ENCODE measurements at places on chromosomes 6 and 20.

DNA sequence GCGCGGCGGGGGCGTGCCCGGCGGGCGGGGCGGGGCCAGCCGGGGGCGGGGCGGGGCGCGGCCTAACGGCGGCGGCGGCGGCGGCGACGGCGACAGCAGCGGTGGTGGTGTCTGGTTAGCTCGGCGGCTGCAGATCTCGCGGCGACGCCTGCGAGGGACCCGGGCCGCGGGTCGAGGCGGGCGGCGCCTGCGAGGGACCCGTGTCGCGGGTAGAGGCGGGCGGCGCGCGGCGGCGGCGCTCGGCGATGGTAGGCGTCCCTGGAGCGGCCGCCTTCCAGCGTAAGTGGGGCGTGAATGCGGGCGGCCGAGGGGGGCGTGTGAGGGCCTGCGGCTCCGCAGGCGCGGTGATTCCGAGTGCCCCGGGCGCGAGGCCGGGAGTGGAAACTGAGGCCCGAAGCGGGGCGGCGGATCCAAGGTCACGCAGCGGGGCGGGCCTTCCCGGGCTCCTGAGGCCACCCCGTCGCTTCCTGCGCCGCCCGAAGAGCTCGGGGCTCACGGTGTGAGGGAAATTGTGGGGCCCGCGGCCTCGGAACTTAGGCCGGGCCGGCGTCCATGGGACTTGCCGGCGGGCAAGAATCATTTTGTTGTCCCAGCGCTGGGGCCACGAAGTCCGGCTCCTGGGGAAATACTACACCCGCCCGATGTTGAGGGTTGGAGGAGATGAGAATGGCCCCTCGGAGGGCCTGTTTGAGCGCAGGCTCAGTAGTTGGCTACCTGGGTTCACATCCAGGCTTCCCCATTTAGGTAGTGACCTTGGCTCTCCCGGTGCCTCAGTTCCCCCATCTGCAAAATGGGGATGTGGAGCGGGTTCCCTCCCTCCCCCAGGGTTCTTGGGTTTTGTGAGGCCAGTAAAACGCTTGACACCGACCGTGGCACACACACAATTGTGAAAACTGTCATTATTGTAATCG, at the start of gene CBFA2T2:
Gene CBFA2T2, plus strand, starts transcription at position 74 of the 911 bp plus-strand sequence. Its CDS starts 172 bp downstream, at position 246.
- DNase-seq: no peak

DNA sequence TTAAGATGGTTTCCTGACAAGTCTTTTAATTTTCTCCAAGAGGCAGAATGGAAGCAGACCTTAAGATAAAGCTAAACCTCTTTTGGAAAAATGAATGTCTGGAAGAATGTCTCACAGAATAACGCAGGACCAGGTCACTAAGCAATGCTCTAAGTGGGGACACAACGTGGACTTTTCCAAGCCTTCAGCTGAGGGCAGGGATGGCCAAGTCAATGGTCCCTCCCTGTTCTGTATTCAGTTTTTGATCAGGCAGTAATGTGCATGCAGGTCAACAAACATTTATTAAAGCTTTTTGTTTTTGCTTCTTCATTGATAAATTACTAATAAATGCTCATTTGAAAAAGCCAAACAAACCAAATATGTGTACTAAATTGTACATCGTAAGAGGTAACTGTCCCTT, 2.0 kb upstream of the RNF182 start:
- DNase-seq: no peak

- DNase-seq: no peak
Observed at GRCh38 chr6:33571637-33572316, 8.3 kb downstream of the BAK1 start.

DNA sequence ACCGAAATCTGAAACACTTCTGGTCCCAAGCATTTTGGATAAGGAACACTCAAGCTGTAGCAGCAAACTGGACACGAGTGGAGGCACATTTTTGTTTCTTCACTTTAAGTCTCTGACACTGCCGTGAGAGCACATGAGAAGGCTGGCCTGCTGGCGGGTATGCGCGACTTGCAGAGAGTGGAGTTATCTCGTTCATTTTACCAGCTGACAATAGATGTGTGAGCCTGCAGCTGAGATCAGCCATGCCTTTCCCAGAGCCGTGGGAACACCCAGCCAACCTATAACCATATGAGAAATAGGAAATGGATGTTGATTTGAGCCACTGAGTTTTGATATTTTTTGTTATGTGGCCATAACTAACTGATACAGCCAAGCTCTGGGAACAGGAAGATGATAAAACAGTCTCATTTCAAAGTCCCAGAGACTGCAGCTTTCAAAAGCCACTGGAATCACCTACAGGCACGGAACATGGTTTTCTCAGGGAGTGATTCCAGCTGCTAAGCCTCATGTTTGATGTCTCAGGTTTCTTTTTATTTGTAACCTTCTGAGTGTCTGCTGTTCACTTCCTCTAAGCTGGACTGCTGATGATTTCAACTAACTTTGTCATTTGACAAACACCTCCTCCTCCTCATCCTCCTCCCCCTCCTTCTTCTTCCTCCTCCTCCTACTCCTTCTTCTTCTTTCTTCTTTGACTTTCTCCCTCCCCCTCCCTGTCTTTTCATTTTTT, 28.6 kb upstream of the LAMP5 start:
- DNase-seq: no peak

GRCh38 chr6:47264775-47265184, 44.9 kb downstream of the TNFRSF21 start:
- no peak for DNase-seq

DNA sequence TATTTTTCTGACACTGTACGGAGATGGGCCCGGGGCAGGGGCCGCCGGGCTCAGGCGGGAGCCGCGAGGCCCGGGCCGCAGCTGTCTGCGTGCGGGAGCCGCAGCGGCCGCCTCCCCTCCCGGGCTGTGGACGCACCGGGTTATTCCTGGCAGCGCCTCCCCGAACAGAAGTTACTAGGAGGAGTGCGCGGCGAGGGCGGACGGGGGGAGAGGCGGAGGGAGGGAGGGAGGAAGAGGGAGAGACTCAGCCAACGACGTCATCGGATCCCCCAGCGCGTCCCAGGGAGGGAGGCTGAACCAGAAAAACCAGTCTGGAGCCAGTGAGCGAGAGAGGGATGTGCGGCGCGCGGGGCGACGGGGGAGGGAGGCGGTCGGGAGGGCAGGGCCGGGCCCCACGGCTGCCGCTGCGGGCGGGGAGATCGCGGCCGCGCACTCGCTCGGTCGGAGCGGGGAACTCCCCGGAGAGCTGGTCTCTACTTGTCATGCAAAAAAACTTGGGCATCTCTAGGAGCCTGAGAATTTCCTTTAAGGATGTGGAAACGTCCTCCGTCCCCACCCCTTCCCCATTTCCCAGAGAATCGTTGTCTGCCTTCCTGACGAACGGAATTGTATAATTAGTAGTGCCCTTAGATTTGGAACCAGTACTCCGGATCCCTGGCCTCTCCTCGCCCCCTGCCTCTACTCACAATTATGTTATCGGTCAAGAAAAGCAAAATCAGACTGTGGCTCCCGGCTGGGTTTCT, 1.4 kb upstream of the HIVEP2 start:
- DNase-seq: peak; percentile 50

Measured in hematopoietic multipotent progenitor cell treated with erythropoietin and hydrocortisone succinate and interleukin-3 and kit ligand, for 17 days (in vitro differentiated cells).